ENCODE measurements at places on chromosomes 2 and 18.

- no peak for DNase-seq
Measured at GRCh38 chr2:177675350-177675821, 282.8 kb downstream of the AGPS start.

GRCh38 chr2:216535454-216535995, 36.9 kb downstream of the RPL37A start:
- DNase-seq = peak; percentile 16

GRCh38 chr18:59707306-59707705, 10.1 kb upstream of the CCBE1 start:
- no peak for DNase-seq

DNA sequence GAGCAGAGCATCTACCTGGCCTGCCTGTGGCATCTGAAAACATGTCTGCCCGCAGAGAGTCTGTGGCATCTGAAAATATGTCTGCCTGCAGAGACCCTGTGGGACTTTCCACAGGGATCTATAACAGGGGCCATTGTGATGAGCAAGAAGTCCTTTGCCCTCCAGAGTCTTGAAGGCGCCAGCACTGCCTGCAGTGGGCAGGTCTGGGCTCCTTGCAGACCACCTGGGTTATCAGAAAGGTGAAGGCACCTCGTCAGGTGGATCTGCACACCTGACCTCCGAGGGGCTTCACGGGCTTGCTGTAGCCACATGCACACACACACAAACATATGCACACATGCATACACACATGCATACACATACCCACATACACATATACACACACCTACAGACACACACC, 189.5 kb upstream of the HDAC4 start:
- DNase-seq = no peak

DNA sequence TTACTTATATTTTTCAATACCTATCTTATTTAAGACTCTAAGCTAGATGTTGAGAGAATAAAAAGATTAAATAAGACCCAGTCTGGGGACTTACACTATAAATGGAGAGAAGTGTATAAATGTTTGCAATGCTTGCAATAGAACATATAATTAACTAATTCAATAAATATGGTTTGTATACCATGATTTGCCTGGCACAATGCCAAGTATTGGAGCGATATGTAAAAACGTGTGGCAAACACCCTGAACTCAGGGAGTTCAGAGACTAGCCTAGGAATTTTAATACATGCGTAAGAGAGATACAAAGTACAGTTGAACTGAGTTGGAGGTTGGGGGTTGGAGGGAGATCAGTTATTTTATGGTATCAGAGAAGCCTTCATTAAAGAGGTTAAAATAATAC, 251.8 kb upstream of the DDX18 start:
- no peak for DNase-seq

GRCh38 chr2:17317439-17317976, 200.7 kb downstream of the RAD51AP2 start:
- no peak for DNase-seq

DNA sequence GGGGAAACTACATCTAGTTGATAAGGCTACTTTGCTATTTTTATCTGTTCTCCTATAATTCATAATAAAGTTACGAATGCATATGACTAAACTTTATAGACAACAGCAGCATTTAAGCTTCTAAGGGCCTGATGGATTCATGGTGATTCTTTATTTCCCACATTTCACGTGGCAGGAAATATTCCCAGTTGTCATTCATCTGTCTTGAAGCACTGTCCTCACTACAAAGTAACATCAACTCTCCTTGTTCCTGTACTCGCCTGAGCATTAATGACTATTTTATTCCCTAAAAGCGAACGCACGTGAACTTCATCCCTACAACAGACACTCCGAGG, 2.6 kb downstream of the SATB2 start:
- DNase-seq = no peak

- DNase-seq = peak; percentile 69
Measured at GRCh38 chr2:95323347-95324155, 26.4 kb downstream of the KCNIP3 start.

- no peak for DNase-seq
Measured at GRCh38 chr2:52390651-52391050, 1358.7 kb upstream of the NRXN1 start.

GRCh38 chr2:237715459-237715947, 83.1 kb upstream of the RBM44 start:
- DNase-seq = peak; percentile 68

Measured in PC-9 (cell line).